ENCODE measurements at places on chromosomes 2 and 18.

- no peak for DNase-seq
These were observed 1.8 kb upstream of the CYBRD1 start for GRCh38 chr2:171520471-171520870.

GRCh38 chr2:85792783-85793441 lies 39.1 kb downstream of the ATOH8 start:
- no peak for DNase-seq

DNA sequence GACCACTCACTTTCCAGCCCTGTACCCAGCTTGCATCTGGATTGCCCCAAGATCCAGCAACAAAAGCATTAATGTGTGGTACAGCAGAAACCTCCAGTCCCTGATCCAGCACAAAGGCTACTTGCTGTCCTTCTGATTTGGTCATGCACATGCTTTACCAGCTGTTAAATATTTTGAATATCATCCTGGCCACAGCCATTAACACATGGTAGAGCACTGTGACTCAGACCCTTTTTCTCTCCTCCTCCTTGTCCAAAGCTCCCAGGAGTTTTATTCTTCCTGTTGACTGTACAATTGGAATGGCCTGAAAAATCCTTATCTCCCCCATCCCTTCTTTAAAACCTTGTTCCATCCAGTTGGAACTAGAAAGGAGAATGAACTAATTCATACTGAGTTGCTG lies 419.7 kb upstream of the TNP1 start:
- no peak for DNase-seq

GRCh38 chr2:159606287-159606686 lies 10.1 kb downstream of the BAZ2B start:
- DNase-seq, result no peak

GRCh38 chr2:197442857-197443256 lies 8.0 kb upstream of the SF3B1 start:
- no peak for DNase-seq
